ENCODE measurements at places on chromosomes 7 and 10.

- no peak for DNase-seq
These were observed 115.7 kb downstream of the CACNA2D1 start for GRCh38 chr7:82327898-82328297.

- DNase-seq: peak; percentile 41
These were observed 2.2 kb upstream of the ANTXRL start for GRCh38 chr10:46284286-46285229.

GRCh38 chr7:106426803-106427202 lies 142.0 kb upstream of the NAMPT start:
- no peak for DNase-seq

DNA sequence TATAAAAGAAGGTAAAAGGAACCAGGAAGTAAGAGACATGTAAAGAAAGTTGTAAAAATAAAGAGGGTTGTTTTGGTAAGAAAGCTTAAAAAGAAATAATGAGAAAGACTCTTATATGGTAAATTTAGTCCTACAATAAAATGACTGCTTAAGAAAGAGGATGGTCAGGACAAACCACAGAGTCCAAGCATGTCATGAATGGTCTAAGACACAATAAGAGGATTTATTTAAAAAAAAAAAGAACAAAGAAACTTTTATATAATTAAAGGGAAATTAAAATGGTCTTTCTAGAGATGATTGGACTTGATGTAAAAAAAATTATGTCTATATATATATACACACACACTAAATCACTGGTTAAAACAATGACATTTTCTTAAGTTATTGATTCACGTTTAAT lies 18.2 kb downstream of the ATAD1 start:
- no peak for DNase-seq

DNA sequence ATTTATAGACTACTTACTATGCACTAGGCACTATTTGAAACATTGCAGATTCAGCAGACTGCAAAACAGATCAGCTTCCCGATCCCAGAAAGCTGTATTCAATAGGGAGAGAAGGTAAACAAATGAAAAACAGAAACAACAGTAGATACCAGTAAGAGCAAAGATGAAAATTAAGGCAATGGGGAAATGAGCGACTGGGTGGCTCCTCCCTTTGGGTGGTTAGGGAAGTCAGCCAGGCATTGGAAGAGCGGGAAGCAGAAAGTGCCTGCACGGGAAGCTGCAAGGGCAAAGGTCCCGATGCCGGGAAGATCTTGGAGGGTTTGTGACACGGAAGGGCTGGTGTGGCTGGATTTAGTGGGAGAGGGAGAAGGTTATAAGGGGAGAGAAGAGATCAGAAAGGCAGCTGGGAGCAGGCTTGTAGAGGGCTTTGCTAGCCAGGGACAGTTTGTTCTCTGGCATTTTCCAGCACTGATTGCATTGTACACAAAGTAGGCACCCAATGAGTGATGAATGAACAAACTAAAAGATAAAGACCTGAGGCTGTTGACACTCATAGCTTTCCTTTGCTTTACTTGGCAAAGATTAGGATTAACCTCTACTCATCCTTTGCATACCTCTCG lies 67.8 kb downstream of the NAMPT start:
- DNase-seq: no peak

GRCh38 chr7:47783456-47784223 lies 164.6 kb downstream of the PKD1L1 start:
- no peak for DNase-seq

- DNase-seq: no peak
These were observed 12.7 kb upstream of the SVIL start for GRCh38 chr10:29647478-29647877.

- DNase-seq: no peak
These were observed 88.8 kb upstream of the ANLN start for GRCh38 chr7:36300696-36301350.

GRCh38 chr10:80443531-80443974 lies 10.6 kb upstream of the TSPAN14 start:
- DNase-seq: no peak

DNA sequence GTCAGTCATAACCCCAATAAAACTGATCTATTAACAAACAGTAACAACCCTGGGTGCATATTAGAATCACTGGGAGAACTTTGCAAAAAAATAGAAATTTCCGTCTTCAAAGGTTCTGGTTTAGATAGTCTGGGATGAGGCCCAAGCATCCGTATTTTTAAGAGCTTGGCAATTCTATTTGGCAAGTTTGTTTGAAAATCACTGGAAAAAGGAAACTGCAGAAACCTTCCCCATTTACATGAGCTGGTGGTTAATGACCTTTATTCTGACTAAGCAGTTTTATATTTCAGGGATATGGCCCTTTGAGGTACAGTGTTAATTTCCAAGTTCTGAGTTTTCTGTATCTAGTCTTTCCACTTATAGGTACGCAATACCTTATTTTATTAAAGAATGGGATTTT lies 115.8 kb upstream of the PRR15 start:
- DNase-seq: no peak

All from stimulated activated CD8-positive, alpha-beta memory T cell treated with anti-CD3 and anti-CD28 coated beads, Interleukin-4, amount 100 ng/mL, for 1 hour (primary cell).